ENCODE measurements at places on chromosomes 16 and 17.

GRCh38 chr17:77440560-77440981 lies 299.8 kb downstream of the SEC14L1 start:
- DNase-seq: no peak

DNA sequence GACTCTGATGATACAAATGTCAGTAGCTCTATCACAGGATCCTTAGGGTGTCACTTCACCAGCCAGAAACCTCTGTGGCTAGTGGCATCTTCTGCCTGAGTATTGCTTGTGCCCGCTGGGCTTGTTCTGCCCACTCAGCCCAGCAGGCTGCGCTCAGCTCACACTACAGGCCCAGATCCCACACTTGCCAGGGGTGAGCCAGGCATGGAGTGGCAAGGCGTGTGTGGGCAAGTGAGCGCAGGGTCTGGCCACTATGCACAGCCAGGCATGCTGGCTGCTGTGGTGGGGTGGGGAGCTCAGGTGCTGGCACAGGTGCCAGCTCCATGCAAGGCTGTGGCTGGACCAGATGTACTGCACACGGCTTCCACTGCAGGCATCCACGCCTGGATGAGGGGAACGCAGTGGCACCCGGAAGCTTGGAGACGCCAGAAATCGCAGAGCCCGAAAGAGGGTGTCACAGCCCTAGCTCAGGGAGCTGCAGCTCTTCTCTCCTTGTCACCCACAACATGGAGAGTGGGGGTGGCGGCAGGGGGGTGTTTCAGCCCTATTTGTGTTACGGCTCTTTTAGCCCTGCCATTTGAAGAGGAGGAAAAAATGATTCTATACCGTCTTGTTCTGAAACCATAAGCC lies 10.2 kb downstream of the CFAP97D1 start:
- no peak for DNase-seq

- no peak for DNase-seq
Measured at GRCh38 chr16:84378567-84378966, 10.2 kb downstream of the ATP2C2 start.

GRCh38 chr16:68350813-68351350 lies 40.1 kb downstream of the PRMT7 start:
- DNase-seq: no peak

- peak; percentile 21 for DNase-seq
Measured at GRCh38 chr16:83068686-83069085, 441.9 kb downstream of the CDH13 start.

DNA sequence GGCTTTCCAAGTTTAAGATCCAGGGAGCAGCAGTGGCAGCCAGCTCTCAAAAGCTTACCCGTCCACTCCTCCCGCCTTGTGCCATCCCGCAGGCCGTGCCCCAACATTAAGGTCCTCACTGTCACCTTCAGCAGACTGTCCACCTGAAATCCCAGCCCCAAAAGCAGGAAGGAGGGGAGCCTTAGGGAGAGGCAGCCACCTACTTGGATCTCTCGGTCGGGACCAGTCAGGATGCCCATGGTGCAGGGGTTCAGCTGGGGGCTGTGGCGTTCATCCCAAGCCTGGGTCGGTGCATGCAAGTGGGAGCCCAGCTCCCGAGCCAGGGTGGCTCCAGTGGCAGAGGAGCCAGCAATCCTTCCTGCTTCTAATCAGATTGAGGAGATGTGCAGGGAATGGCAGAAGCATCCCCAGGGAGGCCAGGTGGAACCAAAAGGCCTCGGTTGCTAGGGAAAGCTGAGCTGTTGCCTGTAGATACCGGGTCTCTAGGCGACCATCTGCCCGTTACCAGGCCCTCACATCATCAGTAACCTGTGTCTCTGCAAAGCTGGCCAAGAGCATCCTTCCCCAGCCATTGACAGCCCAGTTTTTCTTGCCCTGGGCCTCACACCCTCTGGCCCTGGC lies 24.6 kb downstream of the CNGB1 start:
- no peak for DNase-seq

DNA sequence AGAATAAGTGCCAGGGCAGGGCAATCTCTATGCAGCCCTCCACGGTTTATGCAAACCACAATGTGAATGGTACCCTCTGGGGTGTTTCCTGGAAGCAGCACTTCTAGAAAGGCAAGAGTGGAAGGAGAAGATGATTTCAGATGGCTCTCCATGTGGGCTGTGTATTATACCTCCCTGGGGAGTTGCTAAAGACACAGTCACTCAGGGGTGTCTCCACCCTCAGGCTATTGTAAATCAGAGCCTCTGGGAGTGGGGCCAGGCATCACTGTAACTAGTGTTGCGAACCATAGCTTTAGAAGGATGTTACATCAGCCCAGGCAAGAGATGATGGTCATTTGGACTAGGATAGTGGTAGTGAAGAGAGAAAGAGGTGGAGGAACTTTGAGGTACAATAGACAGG lies 83.3 kb upstream of the ZKSCAN2 start:
- DNase-seq: no peak

DNA sequence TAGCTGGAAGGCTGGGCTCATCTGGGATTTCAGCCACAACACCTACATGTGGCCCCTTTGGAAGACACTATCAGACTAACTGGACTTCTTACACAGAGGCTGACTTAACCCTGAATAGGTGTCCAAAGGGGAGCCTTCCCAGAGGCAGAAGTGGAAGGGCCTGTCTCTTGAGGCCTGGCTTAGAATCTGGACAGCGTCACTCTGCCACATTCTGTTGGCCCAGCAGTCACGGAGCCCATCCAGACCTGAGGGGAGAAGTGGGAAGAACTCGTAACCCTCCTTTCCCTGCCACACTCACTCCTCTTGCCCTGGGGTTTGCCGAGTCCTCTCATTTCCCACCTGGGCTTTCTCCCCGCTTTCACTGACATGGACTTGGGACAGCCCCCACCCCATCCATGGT lies 170.5 kb downstream of the C16orf95 start:
- DNase-seq: no peak

GRCh38 chr17:20263595-20263994 lies 203.7 kb downstream of the LGALS9B start:
- DNase-seq: peak; percentile 28

DNA sequence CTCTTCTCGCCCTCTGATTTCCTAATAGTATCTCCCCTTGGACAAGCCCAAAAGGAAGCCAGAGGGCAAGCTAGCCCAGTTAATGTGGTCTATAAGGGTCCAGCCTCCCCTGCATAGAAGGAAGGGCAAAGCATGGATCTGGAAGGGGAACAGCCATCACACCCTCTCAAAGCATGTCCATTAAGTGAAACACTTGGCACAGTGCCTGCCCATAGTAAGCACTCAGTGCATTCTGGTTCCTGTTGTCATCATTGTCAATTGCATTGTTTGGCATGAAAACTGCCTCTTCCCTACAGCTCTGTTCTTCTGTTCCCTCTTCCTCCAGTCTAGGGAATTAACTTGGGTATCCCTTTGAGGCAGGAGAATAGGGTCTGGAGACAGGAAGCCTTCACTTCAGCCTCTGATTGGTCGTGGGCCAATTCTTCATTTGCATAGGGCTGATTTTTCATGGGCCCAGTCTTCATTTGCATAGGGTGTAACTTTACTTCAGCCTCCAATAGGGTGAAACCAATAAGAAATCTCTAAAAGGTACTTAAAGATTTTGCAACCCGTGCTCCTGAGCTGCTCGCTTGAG lies 81.4 kb downstream of the C17orf67 start:
- DNase-seq: peak; percentile 10

- no peak for DNase-seq
Measured at GRCh38 chr17:14352136-14352535, 51.3 kb downstream of the HS3ST3B1 start.

DNA sequence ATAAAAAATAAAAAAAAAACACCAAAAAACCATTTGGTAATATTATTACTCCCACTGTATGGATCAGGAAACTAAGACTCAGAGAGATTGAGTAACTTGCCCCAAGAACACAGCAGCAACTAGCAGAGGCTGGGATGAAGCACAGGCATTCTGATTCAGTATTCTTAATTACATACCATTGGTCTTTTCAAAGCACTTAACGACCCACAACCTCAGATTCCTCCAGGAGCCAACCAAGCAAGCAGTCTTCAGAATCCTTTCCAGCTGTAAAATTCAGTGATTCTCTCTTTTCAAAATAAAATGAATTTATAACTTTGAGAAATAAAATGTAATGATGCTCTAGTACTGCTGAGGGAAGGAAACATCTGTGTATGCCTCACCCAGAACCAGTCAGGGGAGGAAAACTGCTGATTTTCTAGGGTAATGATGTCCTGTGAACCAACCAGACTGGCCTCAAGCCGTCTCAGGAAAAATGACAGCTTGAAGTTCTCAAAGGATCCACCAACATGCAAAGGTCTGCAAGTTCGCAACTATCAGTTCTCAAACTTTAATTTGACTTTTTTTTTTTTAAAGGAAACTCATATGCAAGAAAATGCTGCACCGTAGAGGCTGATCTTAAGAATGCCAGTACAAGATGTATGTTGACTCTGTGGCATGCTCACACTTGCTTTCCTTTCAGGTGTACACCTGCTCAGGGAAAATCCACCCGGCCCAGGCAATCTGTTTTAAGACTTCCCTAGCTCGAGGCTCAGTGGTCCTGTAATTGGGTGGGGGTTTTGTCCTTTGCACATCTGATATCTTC lies 9.0 kb downstream of the CUEDC1 start:
- peak; percentile 62 for DNase-seq

DNA sequence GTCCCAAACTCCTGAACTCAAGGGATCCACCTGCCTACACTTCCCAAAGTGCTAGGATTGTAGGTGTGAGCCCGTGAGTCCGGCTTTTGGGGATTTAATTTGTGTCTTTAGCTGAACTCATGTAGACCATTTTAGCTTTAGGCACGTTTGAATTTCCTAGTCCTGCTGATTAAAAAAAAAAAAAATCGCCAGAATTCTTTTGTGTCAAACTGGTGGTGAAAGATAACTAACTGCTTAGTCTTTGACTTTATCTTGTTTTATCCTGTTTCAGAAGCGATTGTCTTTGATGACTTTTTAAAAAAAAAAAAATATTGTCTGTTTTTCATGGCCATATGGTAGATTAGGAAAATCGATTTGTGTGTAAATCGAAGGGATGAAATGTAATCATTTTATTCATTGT lies 2.6 kb downstream of the RABEP1 start:
- no peak for DNase-seq

DNA sequence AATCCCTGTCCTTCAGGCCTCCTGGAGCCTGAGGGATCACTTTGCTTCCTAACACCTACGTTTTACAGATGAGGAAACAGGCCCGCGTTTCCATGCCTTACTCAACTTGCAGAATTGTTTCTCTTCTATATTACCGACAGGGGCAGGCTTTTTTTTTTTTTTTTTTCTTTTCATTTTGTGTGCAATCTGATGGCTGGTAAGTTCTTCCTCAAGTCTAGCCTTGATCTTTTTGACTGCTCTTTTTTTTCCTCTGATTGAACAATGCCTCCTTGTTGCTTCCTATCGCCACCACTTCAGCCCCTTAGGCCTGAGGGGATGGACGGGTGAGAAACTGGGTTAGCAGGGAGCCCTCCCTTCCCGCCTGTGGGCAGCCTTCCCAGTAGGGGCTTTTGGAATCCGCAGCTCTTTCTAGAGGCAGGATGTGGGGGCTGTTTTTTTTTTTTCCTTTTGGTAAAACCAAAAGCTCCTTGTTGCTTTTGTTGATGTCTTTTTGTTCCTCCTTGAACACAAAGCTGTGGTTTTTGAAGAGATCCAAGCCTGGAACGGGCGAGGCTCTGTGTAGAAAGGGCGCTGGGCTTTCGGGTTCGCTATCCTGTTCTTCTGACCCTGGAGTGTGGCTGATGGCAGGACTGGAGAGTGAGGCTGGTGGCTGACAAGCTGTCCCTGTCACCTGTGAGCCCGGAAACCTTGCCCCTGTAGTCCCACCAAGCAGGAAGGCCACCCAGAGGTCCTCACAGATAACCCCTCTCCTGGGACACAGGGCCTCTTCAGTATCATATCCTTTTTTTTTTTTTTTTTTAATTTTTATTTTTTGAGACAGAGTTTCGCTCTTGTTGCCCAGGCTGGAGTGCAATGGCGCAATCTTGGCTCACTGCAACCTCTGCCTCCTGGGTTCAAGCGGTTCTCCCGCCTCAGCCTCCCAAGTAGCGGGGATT lies 14.0 kb downstream of the LASP1 start:
- DNase-seq: peak; percentile 36

DNA sequence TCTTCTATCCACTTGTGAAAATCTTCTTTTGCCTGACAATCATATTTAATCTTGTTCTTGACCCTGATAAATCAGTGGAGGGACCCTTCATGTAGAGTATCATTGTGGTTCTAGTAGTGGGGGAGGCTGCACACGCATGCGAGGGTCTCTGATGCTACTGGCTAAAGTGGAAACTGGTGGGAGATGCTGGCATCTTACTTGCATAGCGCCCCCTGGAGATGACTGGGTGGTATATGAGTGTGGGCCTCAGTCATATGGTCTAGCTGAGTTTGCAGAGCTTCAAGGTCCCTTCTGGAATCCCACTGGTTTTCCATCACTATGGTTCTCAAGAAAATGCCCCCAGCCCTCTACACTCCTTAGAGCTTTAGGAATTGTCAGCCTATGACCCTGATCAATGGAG lies 236.4 kb upstream of the AXIN2 start:
- DNase-seq: peak; percentile 20

GRCh38 chr17:6548578-6549330 lies 7.6 kb downstream of the PITPNM3 start:
- no peak for DNase-seq

GRCh38 chr16:81657781-81658180 lies 121.3 kb upstream of the PLCG2 start:
- no peak for DNase-seq
